ENCODE measurements at places on chromosomes 16 and 17. TPM values are rescaled to one million over a fixed set of nuclear protein-coding genes. Genes with fewer than 3 reads are reported as not detected.

The HID1 gene
- total RNA-seq, result 2.8 TPM

The B4GALNT2 gene
- total RNA-seq, result 0.02 TPM

The KRT39 gene
- total RNA-seq, result not detected

The DPEP2 gene
- 6.3 TPM for total RNA-seq

The BAIAP3 gene
- total RNA-seq, result 0.34 TPM

The CCR7 gene
- total RNA-seq, result 287 TPM

DNA sequence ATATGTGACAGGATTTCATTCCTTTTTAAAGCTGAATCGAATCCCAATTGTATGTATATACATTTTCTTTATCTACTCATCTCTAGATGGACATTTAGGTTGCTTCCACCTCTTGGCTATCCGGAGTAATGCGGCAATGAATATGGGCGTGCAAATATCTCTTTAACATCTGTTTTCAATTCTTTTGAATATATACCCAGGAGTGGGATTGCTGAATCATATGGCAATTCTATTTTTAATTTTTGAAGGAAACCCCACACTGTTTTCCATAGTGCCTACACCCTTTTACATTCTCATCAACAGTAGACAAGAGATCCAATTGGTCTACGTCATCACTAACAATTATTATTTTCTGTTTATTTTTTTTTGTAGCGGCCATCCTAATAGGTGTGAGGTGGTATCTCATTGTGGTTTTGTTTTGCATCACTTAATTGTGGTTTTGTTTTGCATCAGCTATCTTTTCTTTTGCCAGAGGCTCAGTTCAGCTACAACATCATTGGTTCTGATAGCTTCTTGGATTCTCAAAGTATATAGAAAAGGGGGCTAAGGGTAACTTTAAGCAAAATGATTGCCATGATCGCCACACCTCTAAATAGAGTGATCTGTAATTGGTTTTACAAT, 25.6 kb upstream of the MAP2K6 start:
- DNase-seq, result no peak

DNA sequence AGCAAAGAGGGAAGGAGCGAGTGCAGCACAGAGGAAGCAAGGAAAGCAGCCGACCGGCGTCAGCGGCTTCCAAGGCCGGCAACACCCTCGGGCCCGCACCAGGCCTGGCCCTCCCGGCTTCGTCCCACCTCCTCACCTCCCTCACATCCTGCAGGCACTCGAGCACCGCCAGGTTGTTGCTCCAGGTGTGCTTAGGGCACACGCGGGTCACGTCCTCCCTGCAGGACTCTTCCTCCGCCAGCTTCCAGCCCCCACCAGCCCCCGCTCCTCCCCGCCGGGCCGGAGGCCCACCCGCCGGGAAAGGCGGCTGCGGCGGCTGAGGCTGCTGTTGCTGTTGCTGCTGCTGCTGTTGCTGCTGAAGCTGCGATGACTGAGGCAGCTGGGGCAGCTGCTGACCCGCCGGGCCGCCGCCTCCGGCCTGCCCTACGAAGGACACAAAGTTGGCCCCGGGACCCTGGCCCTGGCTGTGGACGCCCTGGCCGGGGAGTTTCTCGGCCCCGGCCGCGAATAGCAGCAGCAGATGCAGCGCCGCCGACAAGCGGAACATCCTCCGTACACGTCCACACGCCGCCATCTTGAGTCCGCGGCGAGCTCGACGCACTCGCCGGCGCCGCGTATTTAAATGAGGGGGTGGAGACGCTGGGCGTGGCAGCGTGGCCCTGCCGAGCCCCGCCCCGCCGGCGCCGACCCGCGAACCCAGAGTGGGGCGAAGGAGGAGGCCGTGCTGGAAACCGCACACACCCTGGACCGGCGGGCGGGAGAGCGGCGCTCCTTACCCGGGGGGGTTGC, at the start of gene GLG1:
TSS of gene GLG1 (minus strand) at position 594 of the 789 bp plus-strand sequence. CDS start at position 574, 20 bp downstream.
- DNase-seq, result peak; percentile 90

GRCh38 chr16:57925310-57925709, 45.6 kb downstream of the CNGB1 start:
- no peak for DNase-seq

- DNase-seq, result no peak
Observed at GRCh38 chr17:13921841-13922776, 147.2 kb upstream of the COX10 start.

DNA sequence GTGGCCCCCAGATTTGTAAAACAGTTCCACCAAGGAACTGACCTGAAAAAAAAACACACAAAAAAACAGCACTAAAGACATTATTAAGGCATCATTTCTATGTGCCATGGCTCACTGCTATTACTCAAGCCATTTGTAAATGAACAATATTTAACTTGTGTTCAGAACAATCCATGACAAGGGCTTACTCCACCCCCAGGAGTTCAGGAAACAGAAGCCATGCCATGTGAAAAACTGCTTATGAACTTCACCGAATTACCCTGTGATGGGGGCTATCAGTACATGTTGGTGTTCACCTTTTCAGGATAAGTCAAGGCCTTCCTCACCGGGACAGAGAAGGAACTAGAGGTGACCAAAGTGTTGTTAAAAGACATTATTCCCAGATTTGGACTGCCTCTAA, 19.2 kb downstream of the ACSM1 start:
- no peak for DNase-seq

GRCh38 chr17:15480204-15480603, 12.8 kb upstream of the CDRT4 start:
- no peak for DNase-seq
